Left cardiac atrium (tissue), 4 donors: ENCODE measurements at places on chromosomes 5 and 9.

DNA sequence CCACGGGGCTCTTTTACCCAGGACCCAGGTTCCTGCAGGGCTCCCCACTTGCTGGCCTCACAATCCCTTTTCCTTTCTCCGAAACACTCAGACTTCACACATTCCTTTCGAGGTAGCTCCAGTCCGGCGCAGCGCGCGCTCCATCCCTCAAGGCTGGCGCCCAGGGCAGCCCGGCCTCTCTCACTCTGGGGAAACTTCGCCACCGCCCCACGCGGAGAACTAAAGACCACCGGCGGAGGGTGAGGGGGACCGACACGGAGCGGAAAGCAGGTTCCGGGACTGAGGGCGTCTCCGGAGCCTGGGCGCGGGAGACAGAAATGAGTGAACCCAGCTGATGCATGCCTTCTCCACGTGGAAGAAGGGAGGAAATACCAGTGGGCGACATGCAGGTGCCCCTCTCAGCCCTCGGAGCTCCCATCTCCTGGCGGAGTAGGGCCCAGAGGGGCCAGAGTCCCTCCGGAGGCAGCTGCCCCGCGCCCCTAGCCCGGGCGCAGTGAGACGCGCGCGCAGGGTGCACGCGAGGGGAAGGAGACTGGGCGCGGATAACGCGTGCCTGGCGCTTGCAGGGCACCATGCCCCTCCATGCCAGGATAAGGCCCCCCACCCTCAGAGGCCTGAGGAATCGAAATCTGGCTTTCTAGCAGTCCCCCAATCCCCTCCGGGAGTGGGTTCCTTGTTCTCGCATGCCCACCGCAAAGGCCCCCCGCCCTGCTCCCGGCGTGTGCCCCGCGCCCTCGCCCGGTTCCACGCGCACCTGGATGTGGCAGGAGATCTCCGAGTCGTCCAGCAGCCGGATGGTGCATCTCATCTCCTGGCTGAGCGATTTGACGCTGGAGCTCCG is 650 bp downstream of the FRMD3 start:
- DNase-seq: peak; percentile 28

- DNase-seq: no peak
Observed at GRCh38 chr5:159430361-159431012, 100.2 kb upstream of the IL12B start.

DNA sequence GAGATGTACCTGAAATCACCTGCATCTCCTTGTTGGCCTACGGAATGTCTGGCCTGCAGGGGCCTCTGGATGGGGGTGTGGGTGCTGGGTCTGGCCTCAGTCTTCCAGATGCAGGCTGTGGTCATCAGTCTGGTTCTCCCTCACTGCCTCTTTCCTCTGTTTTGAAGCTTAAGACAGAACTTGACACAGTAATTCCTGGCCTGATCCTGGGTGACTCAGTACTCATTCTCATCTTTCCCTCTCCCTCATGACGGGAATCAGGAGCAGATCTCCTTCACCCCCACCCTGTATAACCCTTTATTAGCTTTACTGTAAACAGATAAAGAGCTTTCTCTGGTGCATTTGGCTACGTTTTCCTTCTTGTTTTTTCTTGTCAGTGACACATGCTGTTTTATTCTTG is 89.3 kb upstream of the ADAMTS16 start:
- DNase-seq: no peak

DNA sequence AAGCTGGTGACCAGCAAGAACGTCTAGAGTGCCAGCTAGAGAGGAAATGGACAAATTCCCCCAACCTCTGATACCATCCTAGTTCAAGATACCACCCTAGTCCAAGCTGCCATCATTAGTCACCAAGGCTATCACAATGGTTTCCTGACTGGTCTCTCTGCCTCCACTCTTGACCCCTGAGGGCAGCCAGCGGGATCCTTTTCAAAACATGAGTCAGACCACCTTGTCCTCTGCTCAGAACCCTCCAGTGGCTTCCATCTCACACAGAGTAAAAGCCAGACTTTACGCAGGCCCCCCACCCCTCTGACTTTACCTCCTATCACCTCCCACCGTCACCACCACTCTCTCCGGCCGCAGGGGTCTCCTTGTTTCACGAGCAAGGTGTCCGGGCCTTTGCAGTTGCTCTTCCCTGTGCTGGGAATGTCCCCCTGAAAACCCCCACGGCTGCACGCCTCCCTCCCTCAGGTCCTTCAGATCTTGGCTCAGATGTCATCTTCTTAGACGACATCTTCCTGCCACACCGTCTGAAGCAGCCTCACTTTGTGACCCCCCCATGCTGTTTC is 42.2 kb upstream of the FBXW11 start:
- no peak for DNase-seq

- DNase-seq: no peak
Observed at GRCh38 chr5:84088996-84089395, 295.7 kb downstream of the EDIL3 start.

DNA sequence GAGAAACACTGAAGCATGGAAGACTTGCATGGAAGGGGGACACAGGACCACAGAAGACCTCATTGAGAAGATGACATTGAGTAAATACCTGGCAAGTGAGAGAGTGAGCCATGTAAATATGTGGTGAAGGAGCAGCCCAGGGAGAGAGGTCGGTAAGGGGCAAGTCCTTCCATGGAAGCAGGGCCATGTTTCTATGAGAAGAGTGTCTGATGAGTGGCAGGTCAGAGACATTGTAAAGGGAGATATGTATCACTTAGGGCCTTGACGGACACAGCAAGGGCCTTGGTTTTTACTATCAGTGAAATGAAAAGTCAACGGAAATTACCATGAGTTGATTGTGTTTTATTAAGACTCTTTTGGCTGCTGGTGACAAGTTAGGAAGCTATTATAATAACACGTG is 336.4 kb downstream of the PLK2 start:
- DNase-seq: no peak

- DNase-seq: no peak
Observed at GRCh38 chr5:43680286-43680685, 77.3 kb downstream of the NNT start.

DNA sequence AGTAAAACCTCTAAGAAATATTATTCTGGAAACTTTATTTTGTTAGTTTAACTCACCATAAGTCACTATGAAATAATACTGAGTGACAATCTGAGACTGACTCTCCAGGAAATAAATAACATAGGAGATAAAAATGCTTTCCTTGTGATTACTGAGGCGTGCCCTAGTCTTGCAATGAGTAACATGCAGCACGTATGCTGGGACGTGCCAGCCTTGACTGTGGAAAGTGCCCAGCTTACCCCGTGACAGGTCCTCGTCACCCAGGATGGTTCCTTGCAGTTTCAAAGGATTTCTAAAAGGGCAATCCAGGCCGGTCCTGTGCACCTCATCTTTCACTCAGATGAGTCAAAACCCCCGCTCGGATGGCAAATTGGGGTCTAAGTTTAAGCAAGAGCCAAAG is 720.8 kb upstream of the ADAMTS16 start:
- no peak for DNase-seq

DNA sequence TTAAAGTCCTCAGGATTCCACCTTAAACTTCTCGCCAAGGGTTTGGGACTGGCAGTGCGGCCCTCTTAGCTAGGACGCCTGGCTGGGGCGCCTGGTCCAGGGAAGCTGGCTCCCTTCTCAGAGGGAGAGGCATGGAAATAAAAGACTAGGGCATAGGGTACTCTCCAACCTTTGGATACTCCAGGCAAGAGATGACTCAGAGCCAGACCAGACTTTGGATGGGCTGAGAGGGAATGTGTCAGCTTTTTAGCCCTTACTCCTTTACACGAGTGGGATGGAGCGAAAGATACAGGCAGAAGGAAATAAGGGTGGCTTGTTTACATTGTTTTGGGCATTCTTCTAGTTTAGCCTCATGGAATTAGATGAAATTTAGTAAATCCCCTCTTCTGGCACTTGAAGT is 48.2 kb downstream of the IL31RA start:
- no peak for DNase-seq

DNA sequence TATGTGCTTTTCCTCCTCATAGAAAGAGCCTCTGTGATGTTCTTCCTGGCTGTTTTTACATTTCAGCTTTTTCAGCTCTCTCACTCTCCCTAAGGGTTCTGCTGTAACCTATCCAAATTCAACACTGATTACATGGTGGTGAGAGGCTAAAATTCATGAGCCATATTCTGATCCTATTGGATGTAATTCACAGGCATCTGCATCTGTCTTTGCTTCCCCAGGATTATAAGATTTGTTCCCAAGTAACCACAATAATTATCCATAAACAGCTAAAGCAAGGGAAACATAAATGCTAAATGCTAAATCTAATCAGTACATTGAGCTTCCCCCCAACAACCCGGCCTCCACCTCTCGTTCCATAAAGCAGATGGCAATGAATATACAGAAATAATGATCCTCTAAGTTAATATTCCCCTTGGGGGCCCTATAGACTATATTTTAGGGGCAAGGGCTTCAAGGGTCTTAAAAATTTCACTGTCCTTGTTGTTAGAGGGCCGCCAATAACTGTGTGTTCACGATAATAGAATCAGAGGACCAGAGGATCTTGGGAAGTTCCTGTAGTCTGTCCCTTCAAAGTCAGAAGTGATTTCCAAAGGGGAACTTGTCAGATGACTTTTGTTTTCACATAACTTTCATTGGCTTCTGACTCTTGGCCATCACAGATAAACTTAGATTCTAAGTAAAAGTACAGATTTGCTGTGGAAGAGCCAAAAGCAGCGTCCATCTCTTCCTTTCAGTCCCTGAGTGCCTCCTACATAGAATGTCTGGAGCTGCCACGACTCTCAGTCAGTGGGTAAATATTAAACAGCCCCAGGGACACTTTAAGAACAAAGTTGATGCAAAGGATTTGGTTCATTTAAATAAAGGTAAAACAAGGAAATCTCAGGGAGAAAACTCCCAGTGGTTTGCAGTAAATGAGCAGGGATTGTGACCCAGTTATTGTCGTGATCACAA is 125.6 kb downstream of the ALDH1A1 start:
- DNase-seq: no peak

DNA sequence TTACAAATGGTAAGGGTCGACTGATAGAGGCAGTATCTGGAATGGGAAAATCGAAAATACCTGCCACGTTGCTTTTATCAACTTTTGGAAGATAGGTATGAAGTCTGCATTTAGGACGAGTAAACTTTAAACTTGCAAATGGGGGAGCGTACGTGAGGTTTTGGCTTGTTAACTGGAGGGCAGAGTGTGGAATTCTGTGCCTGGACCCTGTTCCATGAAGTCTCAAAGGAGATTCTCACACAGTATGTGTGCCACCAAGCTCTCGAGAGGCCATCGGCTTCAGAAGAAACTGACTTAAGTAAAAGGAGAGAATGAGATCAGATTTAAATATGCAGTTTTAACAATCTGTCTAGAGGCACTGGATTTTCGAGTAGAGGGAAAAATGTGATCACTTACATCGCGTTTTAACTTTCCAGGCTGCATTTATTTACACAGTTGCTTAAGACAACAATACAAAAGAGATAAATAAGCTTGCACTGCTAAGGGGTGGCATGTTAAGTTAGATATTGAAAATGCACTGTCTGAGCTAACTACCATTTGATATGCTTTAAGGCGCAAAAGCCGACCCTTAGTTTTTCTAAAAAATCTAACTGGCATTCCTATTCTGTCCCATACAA is 401.6 kb downstream of the EBF1 start:
- no peak for DNase-seq

- DNase-seq: no peak
Observed at GRCh38 chr5:124888050-124888506, 141.6 kb upstream of the ZNF608 start.

DNA sequence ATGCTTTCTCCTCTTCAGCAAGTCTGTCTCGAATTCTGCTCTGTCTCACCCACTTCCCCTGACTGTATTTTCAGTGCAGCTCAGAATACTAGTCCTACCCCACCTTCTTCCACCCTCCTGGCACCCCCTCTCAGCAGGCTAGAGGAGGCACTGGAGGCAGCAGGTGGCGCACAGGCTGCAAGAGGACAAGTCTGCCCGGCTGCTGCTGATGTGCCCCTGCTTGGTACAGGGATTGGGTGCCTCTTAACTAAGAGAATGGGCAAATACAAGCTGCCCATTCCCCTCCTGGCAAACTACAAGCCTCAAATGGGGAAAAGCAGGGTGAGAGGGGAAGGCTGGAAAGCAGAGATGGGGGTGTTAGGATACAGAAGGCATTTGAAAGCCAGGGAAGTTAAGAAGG is 5.1 kb downstream of the TLN1 start:
- peak; percentile 53 for DNase-seq
